ENCODE measurements at places on chromosomes 5 and 9. TPM values are rescaled to one million over a fixed set of nuclear protein-coding genes. Genes with fewer than 3 reads are reported as not detected.

PCDHB15 gene
- total RNA-seq, result not detected

DNA sequence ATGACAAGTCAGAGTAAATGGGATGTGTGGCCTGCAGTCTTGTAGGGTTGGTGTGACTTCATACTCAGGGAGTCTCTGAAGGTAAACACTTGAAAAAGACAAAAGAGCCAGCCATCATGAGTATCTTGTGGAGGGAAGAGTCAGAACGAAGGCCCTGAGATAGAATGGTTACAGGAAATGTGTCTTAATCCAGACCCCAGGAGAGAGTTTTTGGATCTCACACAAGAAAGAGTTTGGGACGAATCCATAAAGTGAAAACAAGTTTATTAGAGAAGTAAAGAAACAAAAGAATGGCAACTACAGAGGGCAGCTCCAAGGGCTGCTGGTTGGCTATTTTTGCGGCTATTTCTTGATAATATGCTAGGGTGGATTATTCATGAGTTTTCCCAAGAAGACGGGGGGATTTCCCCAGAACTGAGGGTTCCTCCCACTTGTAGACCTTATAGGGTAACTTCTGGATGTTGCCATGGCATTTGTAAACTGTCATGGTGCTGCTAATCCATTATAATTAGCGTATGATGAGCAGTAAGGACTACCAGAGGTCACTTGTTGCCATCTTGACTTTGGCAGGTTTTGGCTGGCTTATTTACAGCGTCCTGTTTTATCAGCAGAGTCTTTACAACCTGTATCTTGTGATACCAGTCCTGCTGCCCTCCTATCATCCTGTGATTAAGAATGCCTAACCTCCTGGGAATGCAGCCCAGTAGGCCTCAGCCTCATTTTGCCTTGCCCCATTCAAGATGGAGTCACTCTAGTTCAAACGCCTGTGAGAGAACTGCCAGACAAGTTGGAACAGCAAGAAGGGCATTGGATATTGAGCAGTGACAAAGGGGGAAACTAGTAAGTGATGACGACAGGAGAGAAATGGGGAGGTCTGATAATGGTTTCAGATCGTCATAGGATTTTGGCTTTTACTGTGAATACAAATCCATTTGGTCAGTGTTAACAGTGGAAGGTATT is 34.0 kb downstream of the MTRR start:
- no peak for DNase-seq
- no peak overlapping the region for H3K27ac ChIP-seq
- peaks cover 25% of the 10 kb centered on the region for H3K4me1 ChIP-seq
- peaks cover 73% of the 10 kb centered on the region for H3K36me3 ChIP-seq

DNA sequence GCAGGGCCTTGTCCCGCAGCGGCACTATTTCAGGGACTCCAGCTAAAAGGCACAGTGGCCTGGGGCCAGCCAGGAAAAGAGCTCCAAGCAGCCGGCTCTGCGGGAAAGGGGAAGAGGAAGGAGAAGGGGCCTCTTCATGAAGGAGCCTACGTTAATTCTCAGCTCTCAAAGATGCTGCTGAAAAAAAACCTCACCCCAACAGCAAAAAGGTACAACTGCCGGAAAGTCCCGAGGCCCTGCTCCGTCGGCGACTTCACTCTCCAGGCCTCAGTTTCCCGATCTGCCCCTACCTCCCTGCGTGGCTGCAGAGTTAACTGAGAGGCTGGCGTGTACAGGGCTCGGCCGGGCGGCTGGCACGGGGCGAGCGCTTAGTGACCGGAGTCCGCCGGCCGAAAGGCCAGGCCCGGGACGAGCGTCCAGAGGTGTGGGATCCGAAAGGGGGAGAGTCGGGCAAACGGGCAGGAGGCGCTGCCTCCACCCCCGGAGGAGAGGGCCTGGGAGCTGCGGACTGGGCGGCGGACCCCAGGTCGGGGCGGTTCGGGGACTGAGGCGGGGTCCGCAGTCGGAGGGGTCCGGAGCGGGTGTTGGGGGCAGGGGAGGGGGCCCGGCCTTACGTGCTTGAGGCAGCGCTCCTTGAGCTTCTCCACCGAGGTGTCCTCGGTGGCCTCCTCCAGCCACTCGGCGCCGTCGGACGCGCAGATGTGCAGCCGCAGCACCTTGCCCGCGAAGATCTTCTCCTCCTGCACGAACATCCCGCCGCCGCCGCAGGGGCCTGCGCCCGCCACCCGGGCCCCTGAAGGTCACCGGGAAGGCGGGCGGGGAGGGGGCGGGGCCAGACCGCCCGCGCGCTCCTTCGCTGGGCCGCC is 529 bp downstream of the UBAC1 start:
- no peaks in the 10 kb centered on the region for H3K36me3 ChIP-seq
- H3K27me3 ChIP-seq, result no peaks in the 10 kb centered on the region
- peak overlapping the region; percentile 94 for H3K4me3 ChIP-seq

DNA sequence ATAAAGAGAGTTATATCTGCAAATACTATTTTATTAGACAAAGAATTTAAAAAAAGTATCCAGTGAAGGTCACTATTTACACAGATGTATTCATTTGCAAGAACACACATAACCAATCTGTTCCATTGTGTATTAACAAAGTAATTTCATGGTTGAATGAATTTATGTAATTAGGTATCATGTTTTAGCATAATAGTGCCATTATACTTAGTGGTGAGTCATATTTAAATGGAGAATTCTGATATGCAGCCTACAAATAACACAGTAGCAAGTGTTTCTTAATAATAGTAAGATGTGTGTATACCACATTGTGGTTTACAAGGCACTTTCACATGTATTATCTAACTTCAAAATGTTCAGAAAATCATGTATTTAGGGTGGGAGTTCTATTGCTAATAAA is 1028.5 kb upstream of the ACO1 start:
- H3K36me3 ChIP-seq, result no peaks in the 10 kb centered on the region
- no peaks in the 10 kb centered on the region for H3K27me3 ChIP-seq
- H3K27ac ChIP-seq, result no peak overlapping the region
- no peaks in the 10 kb centered on the region for H3K4me1 ChIP-seq

GRCh38 chr9:13719981-13720676 is 440.6 kb upstream of the MPDZ start:
- no peak overlapping the region for H3K4me3 ChIP-seq
- no peaks in the 10 kb centered on the region for H3K27me3 ChIP-seq
- no peaks in the 10 kb centered on the region for H3K4me1 ChIP-seq
- no peaks in the 10 kb centered on the region for H3K36me3 ChIP-seq
- no peak overlapping the region for H3K27ac ChIP-seq
- no peak for DNase-seq
